Colonic mucosa (tissue), 4 donors: ENCODE measurements at places on chromosomes 7 and 10. TPM values are rescaled to one million over a fixed set of nuclear protein-coding genes. Genes with fewer than 3 reads are reported as not detected.

CHAT gene
- 1.2 TPM for total RNA-seq

HKDC1 gene
- total RNA-seq, result 14.7 TPM

LRRC72 gene
- total RNA-seq, result not detected

CNPY4 gene
- 10.6 TPM for total RNA-seq

C10orf143 gene
- 3.1 TPM for total RNA-seq

ZPBP gene
- not detected for total RNA-seq

PKD1L1 gene
- total RNA-seq, result 1.2 TPM

ASB10 gene
- not detected for total RNA-seq

GIMAP6 gene
- 4.8 TPM for total RNA-seq

GPR26 gene
- total RNA-seq, result not detected

CRCP gene
- total RNA-seq, result 33.0 TPM

CUEDC2 gene
- 32.1 TPM for total RNA-seq

PNPLA8 gene
- 14.1 TPM for total RNA-seq

SPDYE9 gene
- not detected for total RNA-seq

PDE6C gene
- not detected for total RNA-seq

PTCD1 gene
- total RNA-seq, result 7.6 TPM

CAMK1D gene
- total RNA-seq, result 29.7 TPM

METTL27 gene
- total RNA-seq, result 4.0 TPM

ANTXRL gene
- total RNA-seq, result not detected

CALCR gene
- total RNA-seq, result not detected

TRPV5 gene
- total RNA-seq, result not detected

SDK1 gene
- total RNA-seq, result 2.6 TPM

JAKMIP3 gene
- 0.27 TPM for total RNA-seq

C1QL3 gene
- total RNA-seq, result not detected

STEAP2 gene
- 27.3 TPM for total RNA-seq

CCDC71L gene
- 21.3 TPM for total RNA-seq

SEM1 gene
- total RNA-seq, result 53.5 TPM

ADAMTS14 gene
- total RNA-seq, result 0.93 TPM
